Gastrocnemius medialis (tissue), 4 donors: ENCODE measurements at places on chromosomes 4 and X.

DNA sequence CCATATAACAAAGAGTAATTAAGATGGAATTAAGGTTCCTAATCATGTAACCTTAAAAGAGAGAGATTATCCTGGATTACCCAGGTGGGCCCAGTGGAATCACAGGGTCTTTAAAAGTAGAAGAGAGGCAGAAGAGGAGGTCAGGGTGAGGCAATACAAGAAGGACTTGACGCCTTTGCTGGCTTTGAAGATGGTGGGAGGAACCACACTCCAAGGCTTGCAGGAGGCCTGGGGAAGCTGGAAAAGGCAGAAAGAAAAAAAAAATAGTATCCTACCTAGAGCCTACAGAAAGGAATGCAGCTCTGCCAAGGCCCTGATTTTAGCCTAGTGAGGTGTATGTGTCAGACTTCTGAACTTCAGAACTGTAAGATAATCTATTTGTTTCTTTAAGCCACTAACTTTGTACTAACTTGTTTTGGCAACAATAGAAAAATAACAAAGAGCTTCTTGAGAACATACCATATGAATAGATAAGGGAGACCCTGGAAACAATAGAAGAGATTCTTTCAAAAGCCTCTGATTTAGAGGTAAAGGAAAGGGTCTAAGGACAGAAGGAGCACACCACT is 229.9 kb upstream of the TTC29 start:
- no peak for DNase-seq

- no peak for DNase-seq
These were observed at the start of gene CFP for GRCh38 chrX:47629419-47630200. Gene CFP (minus strand): TSS chrX:47629930. CDS start chrX:47629844, 86 bp downstream.

DNA sequence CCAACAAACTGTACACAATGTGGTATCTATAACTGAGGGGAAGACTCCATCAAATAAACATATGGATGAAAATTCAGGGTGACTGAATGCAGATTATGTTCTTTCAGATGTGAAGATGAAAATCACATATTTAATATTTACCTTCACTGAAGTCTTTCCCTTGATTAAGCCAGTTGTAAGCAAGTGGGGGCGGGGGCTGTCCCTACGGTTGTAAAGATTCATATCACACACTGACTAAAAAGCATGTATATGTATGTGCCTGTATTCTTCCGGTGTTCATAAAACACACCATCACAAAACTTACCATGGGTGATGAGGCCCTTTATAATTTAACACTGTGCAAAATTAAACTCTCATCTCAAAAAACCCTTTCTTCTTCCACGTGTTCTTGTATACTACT is 1.3 kb downstream of the TAB3 start:
- DNase-seq = no peak

- DNase-seq = no peak
These were observed 99.0 kb downstream of the PHKA2 start for GRCh38 chrX:18884916-18885315.

DNA sequence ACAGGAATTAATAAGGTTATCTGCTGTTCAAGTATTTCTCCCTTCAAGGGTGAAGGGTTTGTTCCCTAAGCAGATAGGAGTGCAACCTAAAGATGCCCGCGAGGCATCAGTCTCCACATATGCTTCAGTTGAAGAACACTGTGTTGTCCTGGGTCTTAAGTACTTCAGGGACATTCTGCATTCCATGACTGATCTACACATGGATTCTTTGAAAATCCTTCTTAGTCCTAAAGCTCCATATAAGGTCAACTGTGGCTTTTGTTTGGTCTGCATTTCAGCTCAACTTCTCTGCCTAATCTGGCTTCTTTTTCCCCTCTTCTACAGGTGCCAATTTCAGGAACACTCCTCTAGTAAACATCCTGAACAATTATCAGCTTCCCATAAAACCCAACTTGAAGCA is 21.8 kb upstream of the CTSO start:
- DNase-seq = no peak

DNA sequence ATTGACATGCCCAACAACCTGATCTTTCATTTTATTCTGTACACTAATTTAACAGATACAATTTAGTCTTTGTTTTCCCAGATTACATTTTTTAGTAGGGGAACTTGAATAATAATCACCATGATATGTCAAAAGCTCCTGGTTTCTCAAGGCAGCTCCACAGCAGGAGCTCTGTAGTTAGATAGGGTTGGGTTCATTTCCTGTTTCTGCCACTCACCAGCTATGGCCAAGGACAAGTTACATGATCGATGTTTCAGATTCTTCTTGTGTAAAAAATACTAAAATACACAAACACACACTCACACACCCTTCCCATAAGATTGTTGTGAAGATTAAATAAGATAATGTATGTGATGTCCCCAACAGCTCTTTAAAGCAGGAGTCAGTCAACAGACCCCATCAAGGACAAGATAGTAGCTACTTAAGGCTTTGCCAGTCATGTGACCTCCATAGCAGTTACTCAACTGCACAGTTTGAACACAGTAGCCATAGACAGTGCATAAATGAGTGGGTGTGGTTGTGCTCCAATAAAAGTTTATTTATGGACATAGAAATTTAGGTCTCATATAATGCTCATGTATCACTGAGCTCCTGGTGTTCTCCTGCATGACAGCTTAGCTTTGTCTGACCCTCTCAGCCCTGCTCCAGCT is 18.4 kb downstream of the GUCY1A1 start:
- no peak for DNase-seq

DNA sequence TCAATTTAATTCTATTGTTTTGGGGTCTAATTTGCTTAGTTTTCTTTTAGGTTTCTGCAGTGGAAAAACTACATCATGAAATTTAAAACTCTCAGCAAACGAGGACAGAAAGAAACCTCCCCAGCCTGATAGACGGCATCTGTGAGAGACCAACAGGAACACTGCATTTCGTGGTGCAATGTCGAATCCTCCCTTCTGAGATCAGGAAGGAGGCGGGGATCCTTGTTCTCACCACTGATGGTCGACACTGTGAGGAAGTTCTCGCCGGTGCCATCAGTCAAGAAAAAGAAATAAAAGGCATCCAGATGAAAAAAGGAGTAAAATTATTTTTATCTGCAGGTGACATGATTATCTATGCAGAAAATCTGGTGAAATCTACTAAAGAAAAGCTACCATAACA is 16.5 kb downstream of the GAK start:
- DNase-seq = no peak

GRCh38 chrX:70525733-70526132 is 81.1 kb downstream of the DLG3 start:
- no peak for DNase-seq

GRCh38 chrX:46218373-46218772 is 326.8 kb downstream of the ZNF674 start:
- DNase-seq = no peak

DNA sequence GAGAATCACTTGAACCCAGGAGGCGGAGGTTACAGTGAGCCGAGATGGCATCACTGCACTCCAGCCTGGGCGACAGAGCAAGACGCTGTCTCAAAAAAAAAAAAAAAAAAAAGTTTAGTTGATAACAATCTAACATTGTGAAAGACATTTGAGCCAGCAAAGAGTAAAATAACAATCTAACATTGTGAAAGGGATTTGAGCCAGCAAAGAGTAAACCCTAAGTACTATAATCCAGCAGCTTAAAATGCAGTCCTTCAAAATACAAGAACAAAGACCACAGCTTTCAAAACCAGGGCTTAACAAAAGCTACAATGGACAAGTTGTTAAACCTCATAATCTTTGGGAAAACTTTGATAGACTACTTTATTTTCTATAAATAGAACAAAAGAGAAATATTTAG is 16.9 kb downstream of the MFAP3L start:
- no peak for DNase-seq

- DNase-seq = no peak
These were observed 67.9 kb downstream of the NHS start for GRCh38 chrX:17442898-17443297.

GRCh38 chr4:42235304-42236021 is 83.0 kb upstream of the BEND4 start:
- no peak for DNase-seq

GRCh38 chr4:72860766-72861165 is 208.8 kb downstream of the COX18 start:
- DNase-seq = no peak

DNA sequence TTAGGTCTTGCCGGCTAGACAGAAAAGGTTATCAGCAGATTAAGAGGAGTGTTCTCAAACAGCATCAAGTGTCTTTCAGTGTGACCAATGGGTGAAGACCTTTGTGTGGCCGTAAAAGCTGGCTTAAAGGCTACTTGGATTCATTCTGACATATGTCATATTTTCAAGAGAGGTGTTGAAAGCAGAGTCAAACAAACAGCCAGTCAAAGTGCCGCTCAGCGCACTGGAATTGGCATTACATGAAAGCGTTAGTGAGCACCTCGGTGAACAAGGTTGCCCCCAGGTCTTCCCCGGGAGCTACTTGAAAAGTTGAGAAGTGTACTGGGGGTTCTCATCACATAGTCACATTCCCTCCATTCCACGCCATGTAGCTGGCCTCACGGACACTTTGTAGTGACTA is 148.9 kb downstream of the SOX3 start:
- no peak for DNase-seq

DNA sequence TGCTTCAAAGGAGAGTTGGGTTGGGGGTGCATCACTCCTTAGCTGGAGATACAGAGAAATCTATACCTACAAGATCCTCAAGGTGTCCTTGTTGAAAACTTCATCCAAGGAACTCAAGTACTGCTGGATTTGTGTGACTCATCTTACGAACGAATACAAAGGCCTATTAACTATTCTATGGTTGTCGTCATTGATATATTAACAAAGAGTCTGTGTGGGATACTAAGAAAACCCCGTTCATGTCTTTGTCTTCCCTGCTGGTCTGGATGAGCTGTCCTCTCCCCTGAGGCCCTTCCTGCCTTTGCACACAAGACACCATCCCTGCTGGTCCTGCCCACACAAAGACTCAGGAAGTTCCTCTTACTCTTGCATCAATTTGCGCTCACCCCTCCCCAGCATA is 54.9 kb upstream of the IRF2 start:
- no peak for DNase-seq

GRCh38 chr4:48753159-48753558 is 26.9 kb downstream of the FRYL start:
- no peak for DNase-seq

GRCh38 chr4:120007191-120007871 is 59.3 kb downstream of the MAD2L1 start:
- DNase-seq = no peak

- DNase-seq = peak; percentile 36
These were observed 581 bp downstream of the UBE2K start for GRCh38 chr4:39698424-39699009.

GRCh38 chr4:3294401-3295241 is 1.8 kb downstream of the RGS12 start:
- no peak for DNase-seq

DNA sequence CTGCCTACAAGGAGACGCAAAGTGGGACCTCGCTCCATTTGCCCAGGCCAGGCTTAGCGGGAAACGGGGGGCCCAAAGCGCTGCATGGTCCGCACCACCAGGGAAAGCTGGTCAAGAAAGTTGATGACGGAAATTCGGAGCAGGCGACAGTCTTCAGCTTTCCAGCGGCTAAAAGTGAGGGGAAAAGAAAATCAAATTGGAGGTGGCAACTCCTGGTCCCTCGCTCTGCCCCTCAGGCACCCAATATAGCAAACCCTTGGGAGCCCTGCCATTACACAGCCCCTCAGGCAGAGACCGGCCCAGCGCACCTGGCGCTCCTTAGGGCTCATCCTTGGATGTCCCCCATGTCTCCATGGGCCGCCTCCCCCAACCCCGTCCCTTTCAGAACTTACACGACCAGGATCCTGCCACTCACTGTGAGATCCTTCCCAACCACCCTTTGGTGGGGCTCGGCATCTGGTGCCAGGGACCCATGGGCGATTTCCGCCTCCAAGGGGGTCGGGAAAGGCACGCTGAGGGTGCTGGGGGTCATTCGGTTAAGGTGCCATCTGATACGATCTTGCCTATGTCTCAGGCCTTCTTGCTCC is 1.1 kb downstream of the LAGE3 start:
- DNase-seq = no peak

GRCh38 chrX:9767375-9767774 is 1.7 kb upstream of the GPR143 start:
- DNase-seq = no peak

DNA sequence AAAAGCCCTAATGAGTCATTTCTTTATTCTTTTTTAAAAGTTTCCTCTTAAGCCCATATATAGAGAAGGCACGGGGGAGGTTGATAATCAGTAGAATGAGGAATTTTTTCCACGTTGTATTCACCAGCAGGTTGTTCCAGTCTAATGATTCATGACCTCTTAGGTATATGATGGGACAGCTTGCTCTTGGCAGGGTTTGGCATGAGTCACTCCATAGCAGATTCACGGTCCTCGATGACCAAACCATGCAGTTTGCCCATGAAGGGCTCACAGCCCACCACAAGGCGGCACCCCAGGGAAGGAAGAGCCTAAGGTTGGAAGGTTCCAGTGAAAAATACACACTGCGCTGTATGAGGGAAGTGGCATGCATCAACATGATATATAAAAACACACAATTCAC is 623.8 kb upstream of the DIPK2B start:
- DNase-seq = peak; percentile 9

- DNase-seq = no peak
These were observed 39.3 kb downstream of the SLAIN2 start for GRCh38 chr4:48380583-48381167.

- DNase-seq = no peak
These were observed 35.4 kb downstream of the RBBP7 start for GRCh38 chrX:16834806-16835205.

DNA sequence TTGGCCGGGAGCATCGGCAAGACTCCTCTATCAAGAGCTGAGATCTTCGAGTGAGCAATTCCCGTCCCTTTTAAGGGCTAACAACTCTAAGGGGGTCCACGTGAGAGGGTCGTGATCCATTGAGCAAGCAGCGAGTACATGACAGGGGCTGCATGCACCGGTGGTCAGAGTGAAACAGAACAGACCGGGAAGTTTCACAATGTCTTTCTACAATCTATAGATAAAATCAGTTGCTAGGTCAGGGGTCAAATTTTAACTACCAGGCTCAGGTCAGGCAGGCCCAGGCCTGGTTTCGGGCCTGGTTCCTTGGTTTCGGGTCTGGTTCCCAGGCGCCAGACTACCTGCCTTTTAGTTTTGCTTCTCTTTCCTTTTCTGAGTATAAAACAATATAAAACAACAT is 160.1 kb downstream of the PTCHD1 start:
- DNase-seq = no peak

- DNase-seq = no peak
These were observed 100.5 kb downstream of the CLNK start for GRCh38 chr4:10584042-10584441.

- DNase-seq = no peak
These were observed 95.8 kb upstream of the GEMIN8 start for GRCh38 chrX:14125462-14125861.
